ENCODE measurements at places on chromosomes 1 and 21. TPM values are rescaled to one million over a fixed set of nuclear protein-coding genes. Genes with fewer than 3 reads are reported as not detected.

The VSIG8 gene
- not detected for total RNA-seq

The BRINP3 gene
- total RNA-seq, result not detected

The LCE1A gene
- not detected for total RNA-seq

The C1orf185 gene
- not detected for total RNA-seq

The SLC44A3 gene
- total RNA-seq, result 1.6 TPM

The CLSTN1 gene
- total RNA-seq, result 63.5 TPM

The BSND gene
- total RNA-seq, result not detected

The LCE1F gene
- total RNA-seq, result not detected

The CFAP74 gene
- total RNA-seq, result 0.06 TPM

The PARK7 gene
- 347 TPM for total RNA-seq
